ENCODE measurements at places on chromosomes 16 and 17. TPM values are rescaled to one million over a fixed set of nuclear protein-coding genes. Genes with fewer than 3 reads are reported as not detected.

The KRT14 gene
- total RNA-seq: not detected

GRCh38 chr17:1455291-1455796 is 688 bp downstream of the CRK start:
- H3K36me3 ChIP-seq: peaks cover 8% of the 10 kb centered on the region
- peak overlapping the region; percentile 93 for H3K27ac ChIP-seq
- peaks cover 2% of the 10 kb centered on the region for H3K27me3 ChIP-seq
- peaks cover 30% of the 10 kb centered on the region for H3K4me1 ChIP-seq

DNA sequence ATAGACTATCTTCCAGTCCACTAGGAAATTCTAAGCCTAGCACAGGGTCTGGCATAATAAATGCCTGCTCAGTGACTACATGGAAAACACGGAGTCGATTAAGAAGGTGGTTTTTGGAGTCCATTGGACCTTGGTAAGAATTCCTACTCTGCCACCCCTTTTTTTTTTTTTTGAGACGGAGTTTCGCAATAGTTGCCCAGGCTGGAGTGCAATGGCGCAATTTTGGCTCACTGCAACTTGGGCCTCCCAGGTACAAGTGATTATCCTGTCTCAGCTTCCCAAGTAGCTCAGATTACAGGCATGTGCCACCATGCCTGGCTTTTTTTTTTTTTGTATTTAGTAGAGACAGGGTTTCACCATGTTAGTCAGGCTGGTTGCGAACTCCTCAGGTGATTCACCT is 123.2 kb downstream of the HS3ST2 start:
- no peak overlapping the region for H3K4me3 ChIP-seq
- H3K4me1 ChIP-seq: no peaks in the 10 kb centered on the region
- H3K27me3 ChIP-seq: peaks cover 8% of the 10 kb centered on the region
- DNase-seq: no peak
- H3K36me3 ChIP-seq: no peaks in the 10 kb centered on the region
- no peak overlapping the region for H3K27ac ChIP-seq

The KCNJ12 gene
- 0.15 TPM for total RNA-seq

GRCh38 chr16:84514874-84515835 is 10.7 kb upstream of the MEAK7 start:
- peak overlapping the region; percentile 55 for H3K4me3 ChIP-seq
- peaks cover 58% of the 10 kb centered on the region for H3K4me1 ChIP-seq
- H3K27me3 ChIP-seq: no peaks in the 10 kb centered on the region
- no peaks in the 10 kb centered on the region for H3K36me3 ChIP-seq
- H3K27ac ChIP-seq: peak overlapping the region; percentile 85

DNA sequence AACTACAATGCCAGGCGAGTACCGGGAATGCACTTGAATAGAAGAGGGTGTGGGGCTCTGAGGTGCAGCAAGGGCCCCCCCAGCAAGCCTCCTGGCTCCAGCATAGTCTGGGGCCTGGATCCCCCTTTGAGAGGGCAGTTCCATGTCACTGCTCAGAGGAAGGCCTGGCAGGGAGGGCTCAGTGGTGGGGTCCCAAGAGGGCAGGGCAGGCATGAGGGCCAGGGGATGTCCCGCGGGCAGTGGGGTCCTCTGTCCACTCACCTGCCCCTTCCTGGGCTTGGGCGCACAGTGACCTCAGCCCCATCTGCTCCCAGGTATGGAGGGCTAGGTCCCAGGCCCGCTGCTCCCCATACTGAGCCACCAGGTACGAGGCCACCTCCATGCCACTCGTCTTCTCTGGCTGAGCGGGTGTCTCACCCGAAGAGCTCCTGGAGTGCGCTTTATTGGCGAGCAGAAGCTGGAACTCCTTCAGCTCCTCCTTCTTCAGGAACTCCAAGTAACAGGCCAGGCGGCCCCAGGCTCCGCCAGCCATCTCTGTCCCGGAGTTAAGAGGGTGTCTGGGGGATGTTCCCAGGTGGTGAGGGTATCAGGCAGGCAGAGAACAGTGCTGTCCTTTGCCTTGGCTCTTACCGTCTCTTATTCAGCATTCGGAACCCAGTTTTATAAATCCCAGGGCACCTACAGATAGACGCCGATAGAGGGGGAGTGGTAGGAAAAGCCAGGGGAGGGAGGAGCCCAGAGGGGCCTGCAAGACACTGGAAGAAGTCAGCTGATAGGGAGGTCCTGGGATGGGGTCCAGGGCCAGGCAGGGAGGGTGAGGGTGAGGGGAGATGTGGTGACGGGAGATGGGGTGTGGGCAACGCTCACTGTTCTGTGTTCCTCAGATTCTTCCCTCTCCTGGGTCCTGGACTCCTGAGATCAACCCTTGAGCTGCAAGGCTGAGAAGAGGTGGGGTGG is 605 bp downstream of the NLRP1 start:
- no peaks in the 10 kb centered on the region for H3K27me3 ChIP-seq
- H3K36me3 ChIP-seq: peaks cover 33% of the 10 kb centered on the region
- H3K4me3 ChIP-seq: peak overlapping the region; percentile 93
- DNase-seq: no peak
- peak overlapping the region; percentile 86 for H3K27ac ChIP-seq

GRCh38 chr17:30082773-30083172 is 33.8 kb upstream of the NSRP1 start:
- no peak for DNase-seq
- peaks cover 14% of the 10 kb centered on the region for H3K27me3 ChIP-seq
- H3K27ac ChIP-seq: no peak overlapping the region
- H3K36me3 ChIP-seq: no peaks in the 10 kb centered on the region
- H3K4me3 ChIP-seq: no peak overlapping the region

- DNase-seq: no peak
- no peaks in the 10 kb centered on the region for H3K4me1 ChIP-seq
- no peak overlapping the region for H3K27ac ChIP-seq
Observed at GRCh38 chr17:61302953-61303816, 96.5 kb upstream of the TBX2 start.

DNA sequence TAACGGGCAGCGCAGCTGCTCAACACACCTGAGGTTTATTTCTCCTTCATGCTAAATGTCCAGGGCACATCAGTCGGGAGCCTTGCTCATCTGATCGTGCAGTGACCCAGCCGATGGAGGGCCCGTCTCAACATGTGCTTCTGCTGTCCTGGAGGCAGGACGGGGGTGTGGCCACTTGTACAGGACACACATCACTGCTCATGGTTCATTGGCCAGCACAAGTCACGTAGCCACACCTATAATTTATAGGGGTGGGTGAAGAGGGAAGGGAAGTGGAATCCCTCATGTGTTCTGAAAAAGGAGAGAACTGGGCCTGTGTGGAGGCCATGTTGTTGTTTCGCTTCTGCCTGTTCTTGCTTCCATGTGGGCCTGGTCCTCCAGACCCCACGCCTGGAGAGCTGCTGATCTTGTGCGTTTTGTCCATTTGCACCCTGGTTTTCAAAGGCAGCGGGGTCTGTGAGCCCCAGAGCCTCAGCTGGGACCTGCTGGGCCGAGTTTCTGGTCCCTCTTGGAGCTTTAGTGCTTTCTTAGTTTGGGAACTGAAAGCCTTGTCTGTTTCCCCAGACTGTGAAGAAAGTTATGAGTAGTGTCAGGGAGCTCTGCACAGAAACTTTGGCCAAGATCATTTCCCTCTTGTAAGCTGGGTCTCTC is 60.5 kb downstream of the CMIP start:
- H3K4me3 ChIP-seq: no peak overlapping the region
- no peaks in the 10 kb centered on the region for H3K4me1 ChIP-seq
- peaks cover 3% of the 10 kb centered on the region for H3K36me3 ChIP-seq
- no peak for DNase-seq
- no peaks in the 10 kb centered on the region for H3K27me3 ChIP-seq
- no peak overlapping the region for H3K27ac ChIP-seq

Data from CD4-positive, CD25-positive, alpha-beta regulatory T cell (primary cell).